Activated CD4-positive, alpha-beta T cell treated with anti-CD3 and anti-CD28 coated beads, Interleukin-2, Interleukin-6, amounts not matched to agents 100 ng/mL and 50 ng/mL, durations not matched to agents 16 hours and 8 hours (primary cell): ENCODE measurements at places on chromosomes 1 and 21.

GRCh38 chr1:228735871-228736586 lies 750 bp downstream of the RHOU start:
- no peak for DNase-seq

- no peak for DNase-seq
Observed at GRCh38 chr1:42214447-42214871, 49.9 kb upstream of the GUCA2A start.

- no peak for DNase-seq
Observed at GRCh38 chr1:226495716-226496115, 52.8 kb upstream of the STUM start.

- DNase-seq, result peak; percentile 47
Observed at GRCh38 chr21:25638660-25639550, at the start of gene JAM2. TSS of gene JAM2 (plus strand) at chr21:25639258. CDS start at chr21:25639822, 564 bp downstream.

- no peak for DNase-seq
Observed at GRCh38 chr21:29827236-29827635, 112.6 kb downstream of the GRIK1 start.

GRCh38 chr1:159869607-159870006 lies 7.2 kb upstream of the VSIG8 start:
- DNase-seq, result no peak

- no peak for DNase-seq
Observed at GRCh38 chr21:33302055-33302454, 22.7 kb upstream of the IFNAR1 start.

DNA sequence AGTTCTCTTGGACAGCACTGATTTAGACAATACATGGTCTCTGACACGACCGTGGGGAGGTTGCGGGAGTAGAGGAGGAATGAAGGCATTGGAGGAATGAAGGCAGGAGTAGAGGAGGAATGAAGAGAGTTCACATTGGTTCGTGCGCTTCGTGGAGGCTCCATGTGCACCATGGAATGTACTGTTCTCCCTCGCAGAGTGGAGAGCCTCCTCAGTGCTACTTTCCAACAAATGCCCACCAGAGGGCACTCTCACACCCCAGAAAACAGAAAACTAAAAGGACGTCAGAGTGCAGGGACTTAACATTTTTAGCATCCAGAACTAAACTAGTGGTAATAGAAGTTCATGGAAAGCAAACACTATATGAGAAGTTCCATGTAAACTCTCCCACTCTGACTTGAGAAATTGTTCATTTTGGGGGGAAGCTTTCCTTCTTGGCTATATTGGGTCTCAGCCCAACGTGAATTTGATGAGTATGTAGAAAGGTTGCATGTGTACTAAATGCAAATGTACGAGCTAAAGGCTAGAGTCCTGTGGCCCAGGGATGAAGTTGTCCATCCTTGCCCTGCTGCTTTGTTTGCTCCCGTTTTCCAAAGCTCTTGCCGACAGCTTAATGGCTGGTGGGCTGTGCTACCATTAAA lies 211.6 kb downstream of the LMX1A start:
- peak; percentile 57 for DNase-seq

DNA sequence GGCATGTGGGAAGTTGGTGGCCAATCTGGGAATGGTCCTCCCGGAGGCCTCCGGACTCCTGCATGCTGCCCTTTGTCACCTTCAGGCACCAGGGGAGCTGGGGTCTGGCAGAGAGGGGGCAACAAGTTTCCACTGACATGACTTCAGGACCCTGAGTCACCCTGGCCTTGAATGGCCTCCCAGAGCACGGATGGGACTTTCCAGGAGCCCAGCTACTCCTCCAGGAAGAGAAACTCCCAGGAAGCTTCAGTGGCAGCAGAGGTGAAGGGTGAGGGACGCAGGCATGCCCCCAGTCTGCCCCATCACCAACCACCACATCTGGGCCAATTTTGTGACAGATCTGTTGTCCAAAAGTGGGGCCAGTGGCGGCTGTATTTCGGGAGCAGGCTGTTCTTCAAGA lies 55.9 kb upstream of the WASF2 start:
- no peak for DNase-seq

GRCh38 chr1:210828996-210829596 lies 304.9 kb downstream of the KCNH1 start:
- DNase-seq, result no peak

DNA sequence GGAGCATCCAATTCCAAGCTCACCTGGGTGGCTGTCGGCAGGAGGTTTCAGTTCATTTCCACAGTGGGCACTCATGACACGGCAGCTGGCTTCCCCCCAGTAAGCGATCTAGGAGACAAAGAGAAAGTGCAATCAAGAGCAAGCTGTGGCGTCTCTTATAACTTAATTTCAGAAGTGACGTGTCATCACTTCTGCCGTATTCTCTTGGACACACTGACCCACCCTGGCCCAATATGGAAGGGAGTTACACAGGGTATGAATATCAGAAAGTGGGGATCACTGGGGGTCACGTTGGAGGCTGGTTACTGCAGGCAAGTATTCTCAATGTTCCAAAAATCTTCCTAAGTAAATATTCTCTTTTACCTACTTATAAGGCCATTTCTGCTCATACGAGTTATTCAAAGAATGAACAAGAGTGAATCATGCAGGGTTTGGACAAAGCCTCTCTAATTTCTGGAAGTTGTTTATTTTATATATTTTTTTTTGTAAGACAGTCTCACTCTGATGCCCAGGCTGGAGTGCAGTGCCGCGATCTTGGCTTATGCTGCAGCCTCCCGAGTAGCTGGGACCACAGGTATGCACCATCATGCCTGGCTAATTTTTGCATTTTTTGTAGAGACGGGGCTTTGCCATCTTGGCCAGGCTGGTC lies 46.5 kb upstream of the GREM2 start:
- DNase-seq, result no peak

GRCh38 chr1:87778896-87779295 lies 450.2 kb downstream of the LMO4 start:
- DNase-seq, result no peak

DNA sequence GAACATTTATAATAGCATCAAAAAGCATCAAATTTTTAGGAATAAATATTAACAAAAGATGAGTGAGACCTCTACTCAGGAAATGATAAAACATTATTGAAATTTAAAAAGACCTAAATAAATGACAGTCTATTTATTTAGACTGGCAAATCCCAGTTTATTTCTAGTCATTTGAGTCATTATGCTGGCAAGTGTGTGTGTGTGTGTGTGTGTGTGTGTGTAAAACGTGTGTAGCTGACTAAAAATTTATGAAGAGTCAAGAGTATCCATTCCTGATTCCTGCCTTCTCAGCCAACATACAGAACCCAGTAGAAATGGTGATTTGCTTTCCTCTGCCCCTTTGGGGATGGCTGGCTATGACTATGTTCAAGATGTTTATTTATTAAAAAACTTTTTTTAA lies 46.2 kb downstream of the OSBPL9 start:
- DNase-seq, result no peak

DNA sequence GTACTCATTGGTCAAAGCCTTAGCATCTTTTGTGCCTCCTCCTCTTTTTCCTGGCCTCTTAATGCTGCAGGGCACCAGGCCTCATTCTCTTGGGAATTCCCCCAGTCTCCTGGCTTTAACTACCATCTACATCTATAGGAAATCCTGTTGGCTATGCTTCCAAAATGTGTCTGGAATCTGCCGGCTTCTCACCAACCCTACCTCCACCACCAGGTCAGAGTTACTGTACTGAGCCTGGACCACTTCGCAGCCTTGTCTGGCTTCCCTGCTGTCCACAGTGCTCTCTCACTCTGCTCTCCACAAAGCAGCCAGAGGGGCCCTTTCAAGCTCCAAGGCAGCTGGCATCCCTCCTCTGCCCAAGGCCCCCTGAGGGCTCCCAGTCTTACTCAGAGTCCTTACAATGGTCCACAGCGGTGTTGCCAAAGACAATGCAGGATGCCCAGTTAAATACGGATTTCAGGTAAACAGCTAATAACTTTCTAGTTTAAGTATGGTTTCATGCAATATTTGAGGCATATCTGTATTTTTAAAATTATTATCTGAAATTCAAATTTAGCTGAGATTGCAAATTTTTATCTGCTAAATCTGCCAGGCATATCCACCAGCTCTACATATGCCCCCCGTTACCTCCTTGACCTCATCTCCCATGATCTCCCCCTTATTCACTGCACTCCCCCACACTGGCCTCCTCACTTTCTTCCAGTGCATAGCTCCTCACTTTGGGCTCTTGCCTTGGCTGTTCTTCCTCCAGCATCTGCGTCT lies 34.5 kb upstream of the FAM163A start:
- no peak for DNase-seq

DNA sequence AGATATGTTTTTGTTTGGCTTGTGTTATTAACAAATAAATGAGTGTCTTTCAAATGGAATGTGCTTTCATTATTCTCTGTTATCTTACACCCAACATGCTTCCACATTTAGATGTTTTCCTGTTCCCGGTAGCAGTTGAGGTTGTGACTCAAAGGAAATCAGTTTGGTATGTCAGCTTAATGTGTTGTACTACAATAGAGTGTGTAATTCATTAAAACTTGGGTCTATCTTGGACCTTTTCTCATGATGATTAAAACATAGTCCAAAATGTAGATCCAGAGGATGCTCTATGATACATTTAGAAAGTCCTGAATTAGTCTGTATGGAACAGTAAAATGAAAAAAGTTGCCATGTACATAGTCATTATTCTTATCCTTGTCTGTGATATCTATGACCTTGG lies 26.7 kb downstream of the RTCA start:
- peak; percentile 25 for DNase-seq

DNA sequence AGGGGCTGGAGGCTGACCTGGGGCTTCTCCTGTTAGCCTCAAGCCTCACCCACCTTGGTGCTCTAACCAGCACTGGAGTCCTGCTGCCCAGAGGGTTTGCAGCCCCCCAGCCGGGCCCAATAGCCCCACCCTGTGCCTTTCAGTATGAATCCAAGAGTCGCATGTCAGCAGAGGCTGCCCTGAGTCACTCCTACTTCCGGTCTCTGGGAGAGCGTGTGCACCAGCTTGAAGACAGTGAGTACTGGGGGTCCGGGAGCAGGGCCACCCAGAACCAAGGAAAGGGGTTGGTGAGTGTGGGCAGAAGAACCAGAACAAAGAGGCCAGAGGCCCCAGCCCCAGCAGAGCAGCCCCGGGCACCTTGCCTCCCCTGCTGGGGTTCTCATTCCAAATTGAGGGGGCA lies 25.6 kb downstream of the CDK18 start:
- DNase-seq, result no peak

- no peak for DNase-seq
Observed at GRCh38 chr1:54124906-54125305, 27.9 kb downstream of the CDCP2 start.

DNA sequence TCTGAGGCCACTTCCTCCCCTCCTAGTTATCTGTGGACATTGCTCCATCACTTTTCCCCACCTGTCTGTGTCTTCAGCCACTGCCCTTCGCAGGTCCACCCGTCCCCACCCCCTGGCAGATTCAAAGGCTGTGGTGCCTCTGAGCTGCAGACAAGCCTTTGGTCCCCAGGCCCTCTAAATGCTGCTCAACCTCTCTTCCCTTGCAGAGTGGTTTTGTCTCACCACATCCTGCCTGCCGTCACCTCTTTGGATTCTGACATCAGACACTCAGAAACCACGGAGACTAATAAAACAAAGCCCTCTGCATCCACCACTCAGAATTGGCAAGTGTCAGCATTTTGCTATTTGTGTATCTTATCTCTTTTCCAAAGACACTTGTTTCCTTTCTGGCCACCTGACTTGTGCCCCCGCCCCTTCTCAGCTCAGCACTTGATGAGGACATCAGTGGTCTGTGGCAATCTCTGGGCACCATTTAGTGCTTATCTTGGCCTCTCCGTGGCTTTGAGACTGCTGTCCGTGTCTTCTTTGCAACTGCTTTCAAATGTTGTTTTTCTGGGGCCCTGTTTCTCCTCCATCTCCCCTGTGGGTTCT lies 7.7 kb downstream of the CNIH3 start:
- peak; percentile 90 for DNase-seq

- DNase-seq, result peak; percentile 30
Observed at GRCh38 chr21:42003051-42003461, 7.1 kb downstream of the ZBTB21 start.

DNA sequence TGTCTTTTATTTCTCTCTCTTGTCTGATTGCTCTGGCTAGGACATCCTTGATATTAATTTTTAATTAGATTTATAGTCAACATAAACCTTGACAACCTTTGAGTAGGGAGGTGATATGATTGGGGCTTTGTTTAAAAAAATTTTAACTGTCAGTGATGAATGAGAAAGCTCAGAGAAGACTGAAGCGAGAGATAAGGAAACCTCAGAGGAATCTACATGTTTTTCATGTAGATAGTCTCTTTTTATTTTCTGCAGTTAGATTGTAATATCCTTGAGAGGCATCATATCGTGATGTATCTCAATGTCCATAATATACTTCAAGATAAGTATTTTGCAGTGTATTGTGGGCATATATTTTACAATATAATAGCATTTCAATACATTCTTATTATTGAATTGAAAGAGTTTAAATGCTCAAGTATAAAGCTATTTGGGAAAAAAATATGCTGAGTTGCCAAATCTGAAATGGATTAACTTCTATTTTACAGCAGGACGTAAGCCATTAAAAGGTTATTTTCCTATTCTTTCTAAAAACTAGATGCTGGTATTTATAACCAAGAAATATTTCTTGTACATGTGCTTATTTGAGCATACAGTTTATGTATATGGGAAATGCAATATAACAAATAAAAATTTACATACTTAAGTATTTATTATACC lies 802.4 kb upstream of the ADGRL4 start:
- no peak for DNase-seq

DNA sequence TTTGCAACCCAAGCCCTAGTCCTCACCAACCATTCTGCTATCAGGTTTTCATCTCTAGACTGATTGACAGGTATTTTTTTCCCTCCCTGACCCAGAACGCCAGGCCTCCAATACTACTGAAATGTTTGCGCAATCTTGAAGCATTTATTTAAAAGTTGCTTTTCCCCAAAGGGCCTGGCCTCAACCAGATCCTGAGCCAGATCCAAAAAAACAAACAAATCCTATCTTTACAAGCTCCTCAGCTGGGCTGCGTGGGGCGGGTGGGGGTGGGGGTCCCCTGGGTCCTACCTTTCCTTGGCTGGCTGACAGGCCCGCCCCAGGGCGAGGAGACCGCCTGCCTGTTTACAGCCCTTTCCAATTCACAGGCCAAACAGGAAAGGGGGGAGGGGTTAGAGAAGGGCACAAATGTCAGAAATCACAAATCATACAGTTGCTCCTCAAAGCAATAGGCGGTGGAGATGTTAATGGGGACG lies 98.8 kb downstream of the FOXD2 start:
- DNase-seq, result no peak

- DNase-seq, result no peak
Observed at GRCh38 chr1:25217015-25217414, 15.3 kb downstream of the SYF2 start.

DNA sequence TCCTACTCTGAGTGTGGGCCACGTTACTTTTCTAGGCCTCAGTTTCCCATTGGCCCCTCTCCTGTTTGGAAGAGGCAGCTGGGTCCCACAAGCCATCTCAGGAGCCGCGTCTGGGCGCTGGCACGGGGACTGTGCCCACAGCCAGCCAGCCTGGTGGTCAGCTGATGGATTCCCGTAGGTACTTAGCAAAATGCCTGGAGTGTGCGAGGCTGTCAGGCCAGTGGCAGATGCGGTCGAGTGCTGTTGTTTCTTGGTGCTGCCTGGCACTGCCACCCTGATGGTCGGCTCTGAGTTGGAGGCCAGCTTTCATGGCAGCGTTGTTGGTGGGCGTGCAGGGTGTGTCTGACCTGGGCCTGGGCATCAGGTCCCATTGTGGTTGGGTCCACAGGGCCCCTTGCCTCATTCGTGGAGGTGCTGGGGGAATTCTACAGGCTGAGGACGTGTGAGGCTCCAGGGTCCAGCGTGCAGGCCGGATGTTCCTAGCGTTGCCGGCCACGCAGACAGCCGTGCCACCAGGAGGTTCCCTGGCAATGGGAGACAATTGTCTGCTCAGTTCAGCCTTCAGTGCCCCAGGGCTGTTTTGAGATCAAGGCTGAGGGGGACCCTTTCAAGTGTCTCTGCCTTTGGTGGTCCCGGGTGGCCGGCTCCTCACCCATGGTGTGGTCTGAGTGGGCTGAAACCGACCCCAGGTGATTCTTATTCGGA lies 20.9 kb downstream of the SKI start:
- no peak for DNase-seq
